ENCODE measurements at places on chromosomes 13 and 19.

GRCh38 chr13:70191034-70191433, 82.8 kb upstream of the KLHL1 start:
- DNase-seq, result no peak

- peak; percentile 55 for DNase-seq
Observed at GRCh38 chr19:48419158-48419920, 25.9 kb downstream of the GRIN2D start.

GRCh38 chr13:98543378-98544103, 33.4 kb downstream of the STK24 start:
- DNase-seq, result no peak

GRCh38 chr13:111460548-111461444, 140.4 kb downstream of the TEX29 start:
- DNase-seq, result no peak

GRCh38 chr13:51282322-51282721, 57.2 kb upstream of the SERPINE3 start:
- DNase-seq, result no peak

- DNase-seq, result no peak
Observed at GRCh38 chr19:55579766-55580621, 654 bp downstream of the ZNF579 start.

DNA sequence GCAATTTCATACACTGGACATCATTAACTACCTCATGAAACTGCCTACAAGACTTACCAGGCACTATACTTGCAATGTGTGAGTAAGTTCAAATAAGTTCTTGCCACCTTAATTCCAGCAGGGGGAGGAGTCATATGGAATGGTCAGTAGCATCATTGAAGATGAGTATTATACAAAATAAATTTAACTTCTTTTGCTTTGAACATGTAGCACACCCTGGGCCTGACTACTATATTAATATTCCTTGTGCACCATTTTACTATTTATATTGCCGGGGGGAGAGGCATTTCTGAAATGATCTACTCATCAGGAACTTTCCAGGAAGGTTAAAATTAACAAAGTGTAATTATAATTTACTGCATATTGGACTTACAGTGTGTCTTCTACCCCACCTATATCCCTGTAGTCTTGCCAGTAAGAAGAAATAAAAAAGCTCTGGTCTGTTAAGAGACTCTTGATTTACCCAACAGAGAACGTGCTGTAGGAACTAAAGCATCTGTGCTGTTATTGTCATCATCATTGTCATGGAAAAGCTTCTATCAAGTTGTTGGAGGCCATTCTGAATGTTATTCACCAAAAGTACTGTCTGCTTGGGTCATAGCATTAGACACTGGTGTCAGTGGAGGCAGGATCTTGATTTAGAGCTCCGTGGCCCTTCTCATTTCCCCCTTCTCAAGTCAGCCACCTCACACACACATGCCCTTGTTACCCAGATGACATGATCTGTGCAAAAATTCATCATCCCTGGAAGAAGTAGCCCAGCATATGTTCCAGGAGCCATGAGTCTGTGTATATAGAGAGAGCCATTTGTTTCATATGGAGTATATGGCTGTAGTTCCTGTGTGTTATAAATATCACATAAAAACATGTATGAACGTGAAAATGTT, 147.1 kb downstream of the MTUS2 start:
- DNase-seq, result no peak

DNA sequence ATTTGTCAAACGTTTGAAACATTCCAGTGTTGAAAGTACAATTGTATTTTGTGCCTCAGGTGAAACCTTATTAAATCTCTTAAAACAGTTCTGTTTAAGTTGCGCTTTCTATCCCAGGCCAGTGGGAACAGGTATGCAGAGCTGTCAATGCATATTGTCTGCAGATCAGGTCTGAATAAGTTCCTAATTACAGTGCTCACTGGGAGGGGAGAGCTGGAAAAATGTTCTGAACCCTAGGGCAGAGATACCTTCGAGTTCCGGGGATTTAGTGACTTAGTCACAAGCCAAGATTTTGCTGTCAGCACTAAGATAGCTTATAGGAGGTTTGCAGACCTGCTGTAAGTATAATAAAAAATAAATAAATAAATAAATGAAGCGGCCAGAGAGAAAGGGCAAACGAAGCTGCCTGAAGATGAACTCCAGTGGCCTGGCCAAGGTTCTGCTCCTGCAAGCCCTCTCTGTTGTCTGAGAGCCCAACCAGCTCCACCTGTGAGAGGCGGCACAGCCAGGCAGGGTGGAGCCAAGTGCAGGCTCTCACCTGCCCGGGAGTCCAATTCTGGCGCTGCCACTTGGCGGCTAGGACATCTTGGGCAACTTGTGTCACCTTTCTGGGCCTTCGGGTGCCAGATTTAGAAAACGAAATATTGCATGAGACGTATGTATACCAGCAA, 97.9 kb upstream of the SLC7A1 start:
- DNase-seq, result no peak

DNA sequence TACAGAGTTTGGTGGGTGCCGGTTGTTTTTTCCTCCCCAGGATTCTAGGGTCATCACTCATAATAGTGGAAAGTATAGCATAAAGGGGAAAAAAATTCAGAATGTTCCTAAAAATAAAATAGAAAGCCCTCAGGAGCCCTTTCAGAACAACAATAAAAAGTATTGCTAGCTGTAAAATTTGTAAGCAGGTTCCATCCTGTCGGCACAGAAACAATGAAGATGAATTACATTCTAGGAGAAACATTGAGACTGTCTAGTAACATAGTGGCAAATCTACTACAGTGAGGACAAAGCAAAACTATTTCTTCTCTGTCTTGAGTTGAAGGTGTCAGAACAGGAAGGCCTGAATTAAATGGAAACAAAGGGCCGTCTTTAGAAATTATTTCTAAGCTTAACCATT, 870.7 kb downstream of the PCDH9 start:
- DNase-seq, result no peak

DNA sequence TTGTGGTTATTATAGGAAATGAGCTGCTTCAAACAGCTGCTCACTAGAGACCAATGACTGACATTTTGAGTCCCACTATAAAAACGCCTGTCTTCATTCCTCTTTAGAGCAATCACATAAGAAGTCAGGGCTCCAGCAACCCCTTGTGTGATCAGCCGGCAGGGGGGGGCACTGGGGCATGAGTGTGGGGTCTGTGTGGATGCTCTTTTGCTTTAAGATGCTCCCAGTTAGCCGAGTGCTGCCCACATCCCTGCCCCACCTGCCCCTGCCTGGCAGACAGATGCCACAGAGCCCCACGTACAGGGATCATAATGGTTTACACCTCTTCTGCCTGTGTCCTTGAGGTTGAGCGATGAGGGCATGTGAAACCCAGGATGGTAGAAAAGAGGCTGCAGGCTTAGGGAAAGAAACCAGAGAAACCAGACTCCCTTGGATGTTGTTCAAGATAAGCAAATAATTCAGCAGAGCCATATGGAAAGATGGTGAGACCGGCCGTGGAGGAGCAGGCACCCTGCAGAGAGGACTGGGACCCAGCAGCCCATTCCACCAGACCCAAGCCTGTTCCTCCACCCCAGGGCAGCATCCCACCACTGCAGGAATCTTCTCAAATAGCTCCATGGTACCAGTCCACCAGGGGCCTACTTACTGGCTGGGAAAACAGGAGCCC, 55.4 kb downstream of the CHST8 start:
- DNase-seq, result no peak

DNA sequence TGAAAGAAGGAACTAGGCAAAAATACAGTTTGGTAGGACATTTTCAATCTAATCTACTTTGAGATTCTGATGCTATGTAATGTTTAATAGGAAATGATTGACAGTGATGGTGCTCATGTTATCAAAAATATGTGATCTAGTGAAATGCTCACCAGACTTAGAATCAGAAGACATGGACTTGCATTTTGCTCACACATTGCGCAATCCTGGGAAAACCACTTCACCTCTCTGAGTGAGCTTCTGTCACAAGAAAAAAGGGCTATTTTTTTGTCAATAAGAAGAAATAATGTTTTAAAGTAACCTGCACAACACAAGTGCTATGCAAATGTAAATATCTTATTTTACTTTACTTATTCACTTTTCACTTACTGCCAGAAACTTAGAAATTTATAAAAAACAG, 380.9 kb upstream of the HTR2A start:
- DNase-seq, result no peak

DNA sequence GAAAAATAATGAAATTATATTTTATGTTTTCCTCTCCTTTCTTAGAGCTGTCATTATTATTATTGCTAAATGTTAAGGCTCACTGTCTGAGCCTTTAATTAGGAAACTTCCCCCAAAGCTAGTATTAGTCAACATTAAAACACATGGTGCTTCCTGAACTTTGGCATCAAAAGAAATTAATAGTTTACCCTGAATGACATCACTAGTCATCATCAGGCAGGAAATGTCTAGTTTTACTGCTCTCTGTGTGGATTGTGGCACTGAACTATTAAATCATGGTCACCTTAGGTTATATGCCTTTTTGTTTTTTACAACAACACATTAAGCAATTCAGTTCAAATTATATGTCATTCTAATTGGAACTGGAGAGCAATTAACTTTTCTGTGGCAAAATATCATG, 595.5 kb downstream of the SLITRK1 start:
- DNase-seq, result no peak

GRCh38 chr19:10872546-10873107, 1.3 kb downstream of the CARM1 start:
- DNase-seq, result peak; percentile 23

GRCh38 chr13:42892760-42893159, 99.3 kb downstream of the EPSTI1 start:
- no peak for DNase-seq

DNA sequence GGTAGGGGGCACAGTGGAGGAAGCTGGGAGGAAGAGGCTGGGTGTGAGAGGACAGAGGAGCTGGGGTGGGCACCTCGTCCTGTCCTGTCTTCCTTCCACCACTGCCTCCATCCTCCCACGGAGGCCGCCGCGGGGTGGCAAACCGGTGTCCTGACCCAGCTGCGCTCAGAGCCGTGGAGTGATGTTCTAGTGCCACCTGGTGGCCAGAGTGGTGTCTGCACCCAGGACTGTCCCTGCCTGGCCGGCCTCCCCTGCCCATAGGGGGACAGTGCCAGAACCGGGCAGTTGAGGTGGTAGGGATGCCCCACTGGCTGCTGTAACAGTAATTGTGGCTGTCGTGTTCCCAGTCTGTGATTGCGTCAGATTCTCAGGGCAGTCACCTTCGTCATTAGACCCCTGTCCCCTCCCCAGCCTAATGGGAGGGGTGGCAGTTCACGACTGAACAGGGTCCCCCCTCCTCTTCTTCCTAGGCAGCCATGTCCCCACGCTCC, 11.1 kb upstream of the ARRDC2 start:
- DNase-seq, result peak; percentile 80

DNA sequence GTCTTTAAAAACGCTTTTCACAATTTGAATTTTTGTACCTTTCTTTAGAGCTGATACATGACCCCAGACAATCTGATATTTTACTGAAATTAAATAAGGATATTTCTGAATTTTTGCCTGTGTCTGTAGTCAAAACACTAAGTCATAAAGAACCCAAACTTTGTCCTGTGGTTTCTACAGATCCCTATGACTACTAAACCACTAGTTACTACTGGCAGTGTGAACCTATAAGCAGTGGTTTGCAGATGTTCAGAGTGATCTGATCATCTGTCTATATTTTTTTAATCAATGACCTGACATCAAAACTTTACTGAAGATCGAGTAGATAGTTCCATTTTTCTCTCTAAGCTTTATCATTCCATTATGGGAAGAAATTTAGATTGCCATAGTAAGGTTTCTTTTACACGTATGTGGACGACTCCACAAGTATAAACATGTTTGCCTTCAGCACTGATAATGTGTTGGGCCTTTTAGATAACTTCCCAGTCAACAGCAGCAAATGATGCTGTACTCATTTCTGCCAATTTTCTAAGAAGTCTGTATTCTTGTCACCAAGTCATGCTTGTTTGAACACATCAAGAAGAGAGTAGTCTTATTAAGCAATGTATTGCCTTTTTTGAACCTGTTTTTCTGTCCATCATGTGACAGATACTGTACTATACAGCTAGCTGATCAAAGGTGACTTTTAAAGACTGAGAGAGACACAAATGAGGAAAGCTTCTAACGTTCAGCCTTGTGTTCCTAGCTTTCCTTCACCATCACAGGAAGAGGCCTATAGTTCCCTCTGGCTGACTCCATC, 21.8 kb downstream of the POLR1D start:
- DNase-seq, result no peak

GRCh38 chr13:100646030-100646673, 28.4 kb downstream of the TMTC4 start:
- no peak for DNase-seq

GRCh38 chr19:54254195-54254906, 2.7 kb downstream of the LILRB5 start:
- no peak for DNase-seq

DNA sequence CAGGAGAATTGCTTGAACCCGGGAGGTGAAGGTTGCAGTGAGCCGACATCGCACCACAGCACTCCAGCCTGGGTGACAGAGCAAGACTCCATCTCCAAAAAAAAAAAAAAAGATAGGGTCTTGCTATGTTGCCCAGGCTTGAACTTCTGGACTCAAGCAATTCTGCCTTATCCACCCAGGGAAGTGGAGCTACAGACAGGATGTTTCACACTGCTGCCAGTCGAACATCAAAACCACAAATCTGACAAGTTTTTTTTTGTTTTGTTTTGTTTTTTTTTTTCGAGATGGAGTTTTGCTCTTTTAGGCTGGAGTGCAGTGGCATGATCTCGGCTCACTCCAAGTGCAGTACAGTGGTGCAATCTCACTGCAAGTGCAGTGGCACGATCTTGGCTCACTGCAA, 10.8 kb downstream of the XPO4 start:
- DNase-seq, result no peak

Measured in activated T-cell treated with anti-CD3 and anti-CD28 coated beads for 24 hours (primary cell).